ENCODE measurements at places on chromosomes 16 and 17.

DNA sequence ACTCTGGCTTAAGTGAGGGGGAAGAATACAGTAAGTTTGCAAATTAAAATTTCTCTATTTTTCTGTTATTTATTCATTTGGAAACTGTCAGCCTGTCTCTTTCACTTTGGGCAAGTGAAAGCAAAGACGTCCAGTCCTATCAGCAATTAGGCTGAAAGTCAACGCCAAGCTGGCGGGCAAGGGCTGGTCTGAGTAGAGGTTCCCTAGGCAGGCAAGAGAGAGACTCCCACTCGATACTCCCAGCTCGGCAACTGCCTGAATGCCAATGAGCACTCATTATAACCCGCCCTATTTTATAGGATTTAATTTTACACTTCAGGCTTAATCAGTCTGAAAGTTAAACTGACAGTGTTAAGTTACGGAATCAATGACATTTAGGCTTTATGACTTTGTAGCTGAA, 14.3 kb upstream of the SLC38A8 start:
- no peak for DNase-seq
- H3K27ac ChIP-seq: no peak overlapping the region
- H3K36me3 ChIP-seq: peaks cover 6% of the 10 kb centered on the region
- H3K27me3 ChIP-seq: no peaks in the 10 kb centered on the region

GRCh38 chr17:47205419-47205963, 3.7 kb upstream of the MYL4 start:
- no peaks in the 10 kb centered on the region for H3K27me3 ChIP-seq
- H3K4me3 ChIP-seq: peak overlapping the region; percentile 33
- no peaks in the 10 kb centered on the region for H3K36me3 ChIP-seq
- peaks cover 41% of the 10 kb centered on the region for H3K4me1 ChIP-seq

DNA sequence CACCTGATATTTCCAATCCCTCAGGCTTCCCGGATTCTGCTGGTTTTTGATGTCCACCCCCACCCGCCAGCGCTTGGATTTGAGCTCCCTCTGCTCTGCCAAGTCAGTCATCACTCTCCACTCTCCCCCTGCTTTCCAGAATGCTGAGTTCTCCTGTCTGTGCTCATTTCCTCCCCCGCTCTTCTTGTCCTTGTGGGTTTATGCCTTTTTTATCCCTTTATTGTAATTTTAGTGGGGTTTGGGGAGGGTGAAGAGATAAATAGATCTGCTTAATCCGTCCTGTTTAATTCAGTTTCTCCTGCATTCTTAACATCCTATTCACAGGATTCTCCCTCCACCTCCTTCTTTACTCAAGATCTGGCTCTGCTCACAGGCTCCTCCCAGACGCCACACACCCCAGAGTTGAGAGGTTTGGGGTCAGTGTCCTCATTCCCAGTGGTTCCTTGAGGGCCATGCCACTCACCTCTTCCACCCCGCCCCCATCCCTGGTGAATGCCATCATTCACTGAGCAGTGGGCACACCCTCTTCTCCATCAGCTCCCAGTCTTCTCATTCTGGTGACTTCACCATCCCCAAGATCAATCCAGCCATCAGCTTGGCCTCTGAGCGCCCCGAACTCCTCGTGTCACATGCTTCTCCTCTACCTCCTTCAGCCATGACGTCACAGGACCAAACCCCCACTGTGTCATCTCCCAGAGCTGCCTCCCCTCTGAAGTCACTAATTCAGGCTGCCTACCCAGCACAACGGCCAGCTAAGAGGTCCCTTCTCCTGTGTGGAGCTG, 15.1 kb upstream of the GUCY2D start:
- H3K27me3 ChIP-seq: no peaks in the 10 kb centered on the region
- H3K4me3 ChIP-seq: no peak overlapping the region
- DNase-seq: no peak
- H3K4me1 ChIP-seq: peaks cover 19% of the 10 kb centered on the region
- no peaks in the 10 kb centered on the region for H3K36me3 ChIP-seq
- H3K27ac ChIP-seq: no peak overlapping the region

GRCh38 chr17:83086907-83087787, 7.7 kb downstream of the METRNL start:
- no peak overlapping the region for H3K4me3 ChIP-seq
- no peaks in the 10 kb centered on the region for H3K36me3 ChIP-seq
- H3K27ac ChIP-seq: no peak overlapping the region
- DNase-seq: no peak
- peaks cover 25% of the 10 kb centered on the region for H3K4me1 ChIP-seq

- H3K4me3 ChIP-seq: no peak overlapping the region
- H3K27ac ChIP-seq: no peak overlapping the region
- peaks cover 3% of the 10 kb centered on the region for H3K4me1 ChIP-seq
- H3K27me3 ChIP-seq: peaks cover 10% of the 10 kb centered on the region
- DNase-seq: no peak
These were observed 69.2 kb upstream of the KIFC3 start for GRCh38 chr16:57871456-57871855.

- DNase-seq: no peak
- H3K4me3 ChIP-seq: no peak overlapping the region
- no peaks in the 10 kb centered on the region for H3K27me3 ChIP-seq
These were observed 235.4 kb upstream of the MON1B start for GRCh38 chr16:76955629-76956028.

GRCh38 chr17:81557276-81558114, 5.3 kb upstream of the FAAP100 start:
- H3K27me3 ChIP-seq: no peaks in the 10 kb centered on the region
- H3K4me3 ChIP-seq: no peak overlapping the region
- DNase-seq: no peak
- peaks cover 15% of the 10 kb centered on the region for H3K4me1 ChIP-seq

DNA sequence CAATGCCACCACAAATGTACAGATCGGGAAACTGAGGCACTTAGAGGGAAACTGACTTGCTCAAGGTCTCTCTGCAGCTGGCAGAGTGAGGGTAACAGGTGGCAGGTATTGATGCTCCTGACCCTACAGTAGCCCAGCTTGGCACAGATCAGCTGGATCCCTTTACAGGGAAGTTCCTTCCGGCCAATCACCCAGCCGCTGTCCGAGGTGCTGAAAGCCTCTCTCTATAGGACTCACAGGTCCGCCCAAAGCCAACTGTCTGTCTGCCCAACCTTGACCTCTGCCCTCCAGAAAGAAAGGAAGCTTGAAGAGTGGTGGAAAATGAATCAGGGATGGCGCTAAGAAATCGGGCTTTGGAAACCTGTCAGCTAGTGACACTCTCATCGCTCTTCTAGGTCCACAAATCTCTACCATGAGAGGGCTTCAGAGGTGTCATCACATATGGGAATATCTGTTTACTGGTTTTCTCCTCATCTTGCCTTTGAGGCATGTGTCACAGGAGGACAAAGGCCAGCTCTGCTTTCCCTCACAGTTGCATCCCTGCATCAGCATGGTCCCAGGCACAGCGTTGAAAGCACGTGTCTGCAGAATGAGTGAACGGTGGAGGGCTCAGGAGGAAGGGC, 246.2 kb downstream of the KATNIP start:
- no peaks in the 10 kb centered on the region for H3K36me3 ChIP-seq
- H3K4me1 ChIP-seq: no peaks in the 10 kb centered on the region
- H3K27me3 ChIP-seq: peaks cover 5% of the 10 kb centered on the region
- H3K27ac ChIP-seq: no peak overlapping the region

GRCh38 chr17:43842975-43843325, 4.0 kb upstream of the CD300LG start:
- H3K4me3 ChIP-seq: no peak overlapping the region
- no peaks in the 10 kb centered on the region for H3K36me3 ChIP-seq
- H3K27ac ChIP-seq: no peak overlapping the region
- no peak for DNase-seq
- H3K27me3 ChIP-seq: peaks cover 44% of the 10 kb centered on the region
- no peaks in the 10 kb centered on the region for H3K4me1 ChIP-seq

DNA sequence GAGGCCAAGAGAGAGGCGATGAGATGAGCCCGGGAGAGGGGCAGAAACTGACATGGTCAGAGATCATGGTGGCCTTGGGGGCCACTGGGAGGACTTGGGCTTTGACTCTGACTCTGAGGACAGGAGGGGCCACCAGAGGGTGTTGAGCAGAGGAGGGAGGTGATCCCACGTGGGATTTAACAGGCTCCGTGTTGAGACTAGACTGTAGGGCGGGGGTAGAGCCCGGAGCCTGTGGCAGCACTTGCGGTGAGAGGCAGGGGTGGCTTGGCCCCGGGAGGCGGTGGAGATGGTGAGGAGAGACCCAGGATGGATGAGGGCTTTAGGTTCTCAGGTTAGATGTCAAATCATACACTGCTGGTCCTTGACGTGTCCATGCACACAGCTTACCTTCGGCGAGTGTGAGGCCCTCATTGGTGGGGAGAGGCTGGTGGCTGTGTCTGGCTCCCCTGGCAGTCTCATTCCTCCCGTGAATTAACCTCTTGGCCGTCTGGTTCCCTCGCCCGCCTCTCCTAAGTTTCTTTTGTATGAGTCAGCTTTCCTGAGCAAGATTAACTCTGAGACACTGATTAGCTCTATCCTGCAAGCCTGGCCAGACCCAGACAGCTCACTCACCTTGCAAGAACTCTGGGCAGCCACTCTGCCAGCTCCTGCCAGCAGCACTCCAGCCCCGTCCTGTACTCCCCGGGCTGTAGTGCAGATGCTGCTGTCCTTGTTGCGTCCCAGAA, 39.7 kb downstream of the VPS35L start:
- H3K4me3 ChIP-seq: no peak overlapping the region
- no peak overlapping the region for H3K27ac ChIP-seq
- no peak for DNase-seq
- H3K36me3 ChIP-seq: peaks cover 15% of the 10 kb centered on the region
- no peaks in the 10 kb centered on the region for H3K27me3 ChIP-seq

GRCh38 chr17:63505341-63505740, 17.8 kb upstream of the KCNH6 start:
- H3K4me3 ChIP-seq: no peak overlapping the region
- no peaks in the 10 kb centered on the region for H3K36me3 ChIP-seq
- no peak for DNase-seq

GRCh38 chr16:16120382-16121184, 102.7 kb downstream of the ABCC6 start:
- DNase-seq: no peak
- no peaks in the 10 kb centered on the region for H3K27me3 ChIP-seq
- H3K36me3 ChIP-seq: peaks cover 79% of the 10 kb centered on the region
- no peak overlapping the region for H3K27ac ChIP-seq
- H3K4me3 ChIP-seq: no peak overlapping the region

Data from activated naive CD8-positive, alpha-beta T cell treated with anti-CD3 and anti-CD28 coated beads for 36 hours (primary cell).